ENCODE measurements at places on chromosomes 1 and 21.

- no peak for DNase-seq
These were observed 278.0 kb downstream of the MRPL39 start for GRCh38 chr21:25329227-25329825.

- no peak for DNase-seq
These were observed 173.0 kb upstream of the LMO4 start for GRCh38 chr1:87155648-87156047.

DNA sequence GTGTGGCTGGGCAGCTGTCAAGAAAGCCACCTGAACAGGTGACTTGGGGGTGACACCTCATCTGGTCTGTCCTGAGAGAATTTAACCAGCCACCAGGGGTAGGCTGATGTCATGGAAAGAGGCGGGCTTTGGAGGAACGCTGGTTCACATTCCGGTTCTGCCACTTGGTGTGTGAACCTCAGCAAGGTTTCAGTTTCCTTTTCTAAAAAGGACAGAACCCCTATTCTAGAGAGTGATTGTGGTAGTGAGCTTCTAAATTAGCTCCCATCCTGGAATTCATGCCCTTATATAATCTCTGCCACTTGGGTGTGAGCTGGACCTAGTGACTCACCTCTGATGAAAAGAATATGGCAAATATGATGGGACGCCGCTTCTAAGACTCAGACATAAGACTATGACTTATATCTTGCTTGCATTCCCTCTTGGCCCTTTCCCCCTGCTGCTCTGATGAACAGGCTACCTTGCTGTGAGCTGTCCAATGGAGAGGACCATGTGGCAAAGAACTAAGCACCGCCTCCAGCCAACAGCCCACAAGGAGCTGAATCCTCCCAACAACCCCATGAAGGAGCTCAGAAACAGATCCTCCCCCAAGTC is 332.1 kb downstream of the RRAGC start:
- peak; percentile 19 for DNase-seq

DNA sequence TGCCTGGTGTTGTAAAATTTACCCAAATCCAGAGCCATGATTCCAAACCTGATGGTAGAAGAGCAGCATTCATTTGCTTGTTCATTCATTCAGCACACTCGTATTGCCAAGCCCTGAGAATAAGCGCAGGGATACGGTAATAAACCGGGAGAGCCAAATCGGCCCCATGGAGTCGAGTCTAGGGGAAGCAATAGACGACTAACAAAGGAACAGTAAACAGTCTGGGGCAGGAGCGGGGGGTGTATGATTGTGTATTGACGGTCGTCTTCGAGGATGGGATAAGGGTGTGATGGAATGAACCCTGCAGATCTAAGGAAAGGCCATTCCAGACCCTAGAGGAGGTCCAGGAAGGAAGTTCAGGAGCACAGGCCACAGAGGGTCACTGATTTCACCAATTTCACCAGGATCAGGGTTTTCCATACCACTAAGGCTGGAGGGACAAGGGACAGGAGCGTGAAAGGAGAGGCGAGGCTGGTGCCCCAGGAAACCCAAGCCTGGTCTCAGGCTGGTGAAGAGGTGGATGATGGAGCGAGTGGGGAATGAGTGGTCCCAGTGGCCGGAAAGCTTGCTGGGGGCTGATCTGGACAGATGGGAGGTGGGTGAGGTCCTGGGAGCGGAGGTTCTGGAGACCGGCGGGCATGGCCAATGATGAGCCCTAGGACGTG is 61.1 kb upstream of the PDE9A start:
- no peak for DNase-seq

DNA sequence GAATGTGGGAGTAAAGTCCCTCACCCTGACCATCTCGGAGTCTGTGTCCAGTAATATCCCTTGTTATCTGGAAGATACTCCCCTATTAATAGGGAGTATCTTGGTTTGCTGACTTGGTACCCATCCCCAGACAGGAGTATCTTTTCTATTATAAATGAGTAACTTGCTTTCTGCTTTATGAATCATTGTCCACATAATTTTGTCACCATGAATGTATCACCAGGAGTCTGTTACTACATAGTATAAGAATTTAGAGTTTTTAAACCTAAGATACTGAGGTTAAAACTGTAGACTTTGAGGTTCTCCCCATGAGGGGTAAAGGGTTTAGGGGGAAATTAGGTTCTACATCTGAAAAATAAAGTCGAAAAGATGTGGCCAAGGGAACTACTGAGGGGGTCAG is 175.6 kb downstream of the FCRL5 start:
- no peak for DNase-seq

GRCh38 chr1:203197625-203198024 is 11.1 kb upstream of the CHI3L1 start:
- no peak for DNase-seq

DNA sequence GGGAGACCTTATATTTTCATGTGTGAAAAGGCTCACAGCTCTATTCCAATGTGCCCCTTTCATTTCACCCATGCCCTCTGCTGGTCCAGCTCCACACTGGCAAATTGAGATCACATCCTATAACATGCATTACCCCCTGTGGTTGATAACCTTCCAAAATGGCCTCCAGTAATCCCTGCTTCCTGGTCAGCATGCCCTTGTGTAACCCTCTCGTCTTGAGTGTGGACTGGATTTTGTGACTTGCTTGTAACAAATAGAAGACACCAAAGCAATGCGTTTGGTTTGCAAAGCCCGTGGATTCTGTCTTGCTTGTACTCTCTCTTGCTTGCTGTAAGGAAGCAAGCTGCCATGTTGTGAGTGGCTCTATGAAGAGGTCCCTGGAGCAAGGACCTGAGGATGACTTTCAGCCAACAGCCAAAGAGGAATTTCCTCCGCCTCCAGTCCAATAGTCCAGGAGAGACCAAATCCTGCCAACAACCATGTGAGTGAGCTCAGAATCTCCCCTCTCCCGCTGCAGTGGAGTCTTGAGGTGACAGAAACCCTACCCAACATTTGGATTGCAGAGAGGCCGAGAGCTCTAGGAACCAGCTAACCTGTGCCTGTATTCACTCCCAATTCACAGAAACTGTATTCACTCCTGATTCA is 17.4 kb downstream of the KCNA10 start:
- DNase-seq, result no peak

- peak; percentile 40 for DNase-seq
These were observed 28.5 kb upstream of the PKP1 start for GRCh38 chr1:201254625-201255478.

- no peak for DNase-seq
These were observed 73.6 kb downstream of the CRB1 start for GRCh38 chr1:197341626-197342025.

DNA sequence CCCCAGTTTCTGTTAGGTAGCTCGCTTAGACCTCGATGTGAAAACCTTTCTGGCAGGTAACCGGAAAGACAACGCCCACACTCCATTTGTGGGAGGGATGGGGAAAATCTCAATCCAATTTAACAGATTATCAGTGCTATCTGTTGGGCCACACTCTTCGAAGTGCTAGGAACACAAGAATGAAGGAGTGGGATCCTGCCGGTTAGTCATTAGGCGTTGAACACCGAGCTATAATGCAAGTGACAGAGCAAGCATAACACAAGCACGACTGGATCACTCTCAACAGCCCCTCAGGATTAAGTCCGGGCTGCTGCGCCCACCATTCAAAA is 531 bp downstream of the SNIP1 start:
- DNase-seq, result no peak

- no peak for DNase-seq
These were observed 21.1 kb upstream of the ABCA4 start for GRCh38 chr1:94142022-94142421.

- no peak for DNase-seq
These were observed 73.2 kb downstream of the GRIK3 start for GRCh38 chr1:36961062-36961615.

- DNase-seq, result no peak
These were observed 640.4 kb downstream of the USP25 start for GRCh38 chr21:16370186-16370585.

DNA sequence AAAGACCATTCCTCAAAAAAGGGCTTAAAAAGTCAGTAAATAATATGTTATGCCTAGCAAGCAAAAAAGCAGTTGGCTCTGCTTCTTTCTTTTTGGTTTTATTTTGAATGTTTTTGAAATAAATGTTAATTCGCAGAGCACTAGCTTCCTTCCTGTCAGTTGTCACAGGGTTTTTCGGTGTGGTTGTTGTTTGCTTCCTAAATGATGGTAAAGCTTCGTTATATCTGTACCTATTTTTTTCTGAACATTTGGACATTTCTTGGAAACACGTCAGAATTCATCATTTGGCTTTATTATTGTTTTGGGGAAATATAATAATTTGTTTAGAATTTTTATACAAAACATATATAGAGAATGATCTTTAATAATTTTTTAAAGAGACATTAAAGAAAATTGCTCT is 351.9 kb upstream of the SGIP1 start:
- no peak for DNase-seq

GRCh38 chr1:199394856-199395255 is 632.7 kb upstream of the NR5A2 start:
- no peak for DNase-seq
